ENCODE measurements at places on chromosomes 2 and 18. TPM values are rescaled to one million over a fixed set of nuclear protein-coding genes. Genes with fewer than 3 reads are reported as not detected.

DNAJC5G gene
- not detected for total RNA-seq

LHCGR gene
- not detected for total RNA-seq

LYPD6B gene
- not detected for total RNA-seq

FSHR gene
- not detected for total RNA-seq

LRP1B gene
- under 0.01 TPM for total RNA-seq

HOXD12 gene
- total RNA-seq: not detected

IL1B gene
- total RNA-seq: 0.26 TPM

CD302 gene
- 9.4 TPM for total RNA-seq

CAPN14 gene
- 0.17 TPM for total RNA-seq

LOXHD1 gene
- total RNA-seq: not detected

THSD7B gene
- total RNA-seq: under 0.01 TPM

EGR4 gene
- total RNA-seq: under 0.01 TPM

DSG1 gene
- total RNA-seq: not detected

GKN1 gene
- total RNA-seq: not detected

Data from fibroblast of lung (primary cell).